Smooth muscle cell of trachea (primary cell): ENCODE measurements at places on chromosomes 5 and 9. TPM values are rescaled to one million over a fixed set of nuclear protein-coding genes. Genes with fewer than 3 reads are reported as not detected.

ZNF883 gene
- 3.9 and 7.9 TPM in 2 replicates for total RNA-seq

SHISAL2B gene
- not detected in 2 replicates for total RNA-seq

EFNA5 gene
- 3.8 and 5.8 TPM in 2 replicates for total RNA-seq

CNTLN gene
- total RNA-seq, result 11.1 and 23.4 TPM in 2 replicates

ARL15 gene
- 27.6 and 40.5 TPM in 2 replicates for total RNA-seq

PCDHB7 gene
- total RNA-seq, result under 0.01 and 0.66 TPM in 2 replicates

PCDHA3 gene
- total RNA-seq, result 0.15 and 0.17 TPM in 2 replicates

DAP gene
- 54.9 and 74.9 TPM in 2 replicates for total RNA-seq

THOC3 gene
- total RNA-seq, result 40.5 and 65.6 TPM in 2 replicates

RNF145 gene
- 51.6 and 55.1 TPM in 2 replicates for total RNA-seq

GABRA6 gene
- not detected in 2 replicates for total RNA-seq

CDC25C gene
- 0.66 and 13.7 TPM in 2 replicates for total RNA-seq

ZDHHC11 gene
- 0.87 and 2.8 TPM in 2 replicates for total RNA-seq

ARHGEF28 gene
- total RNA-seq, result 19.0 and 32.6 TPM in 2 replicates

PCDHA13 gene
- under 0.01 TPM in 2 replicates for total RNA-seq

SLC36A3 gene
- total RNA-seq, result not detected in 2 replicates

SLIT3 gene
- total RNA-seq, result 4.1 and 15.9 TPM in 2 replicates

CDC37L1 gene
- total RNA-seq, result 24.4 and 30.1 TPM in 2 replicates

TSSK1B gene
- total RNA-seq, result 0.15 and 0.50 TPM in 2 replicates

SHOC1 gene
- under 0.01 and 0.17 TPM in 2 replicates for total RNA-seq
